Karpas-422 (cell line): ENCODE measurements at places on chromosomes 16 and 17.
A peak's percentile ranks its signal among the peaks of the same experiment; 100 is the strongest.

DNA sequence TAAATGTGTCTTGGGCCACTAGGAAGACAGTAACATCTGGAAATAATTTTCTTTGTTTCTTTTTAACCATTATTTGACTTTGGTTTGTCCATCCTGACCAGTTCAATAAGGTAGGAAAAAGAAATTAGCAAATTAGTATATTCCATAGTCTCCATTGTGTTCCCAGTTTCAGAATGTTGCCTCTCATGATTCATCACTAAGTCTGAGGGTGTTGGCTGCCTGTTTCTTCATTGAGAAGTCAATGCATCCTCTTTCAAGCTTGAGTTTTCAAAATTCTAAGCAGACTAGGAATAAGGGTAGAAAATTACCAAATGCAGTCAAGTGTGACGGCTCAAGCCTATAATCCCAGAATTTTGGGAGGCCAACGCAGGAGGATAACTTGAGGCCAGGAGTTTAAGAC lies 41.9 kb downstream of the ZFHX3 start:
- H3K27me3 ChIP-seq = no peaks in the 10 kb centered on the region
- H3K4me1 ChIP-seq = no peaks in the 10 kb centered on the region
- no peaks in the 10 kb centered on the region for H3K36me3 ChIP-seq
- no peak for DNase-seq

GRCh38 chr16:75818491-75818890 lies 92.2 kb upstream of the CPHXL start:
- peaks cover 23% of the 10 kb centered on the region for H3K4me1 ChIP-seq
- H3K4me3 ChIP-seq = no peak overlapping the region
- no peak for DNase-seq
- no peak overlapping the region for H3K27ac ChIP-seq
- no peaks in the 10 kb centered on the region for H3K36me3 ChIP-seq
- no peaks in the 10 kb centered on the region for H3K27me3 ChIP-seq

- peaks cover 17% of the 10 kb centered on the region for H3K4me1 ChIP-seq
- no peaks in the 10 kb centered on the region for H3K27me3 ChIP-seq
- H3K27ac ChIP-seq = peak overlapping the region; percentile 53; the same call in 1 of the 2 replicates
- no peak for DNase-seq
Observed at GRCh38 chr16:68236137-68236825, 354 bp upstream of the ESRP2 start.

DNA sequence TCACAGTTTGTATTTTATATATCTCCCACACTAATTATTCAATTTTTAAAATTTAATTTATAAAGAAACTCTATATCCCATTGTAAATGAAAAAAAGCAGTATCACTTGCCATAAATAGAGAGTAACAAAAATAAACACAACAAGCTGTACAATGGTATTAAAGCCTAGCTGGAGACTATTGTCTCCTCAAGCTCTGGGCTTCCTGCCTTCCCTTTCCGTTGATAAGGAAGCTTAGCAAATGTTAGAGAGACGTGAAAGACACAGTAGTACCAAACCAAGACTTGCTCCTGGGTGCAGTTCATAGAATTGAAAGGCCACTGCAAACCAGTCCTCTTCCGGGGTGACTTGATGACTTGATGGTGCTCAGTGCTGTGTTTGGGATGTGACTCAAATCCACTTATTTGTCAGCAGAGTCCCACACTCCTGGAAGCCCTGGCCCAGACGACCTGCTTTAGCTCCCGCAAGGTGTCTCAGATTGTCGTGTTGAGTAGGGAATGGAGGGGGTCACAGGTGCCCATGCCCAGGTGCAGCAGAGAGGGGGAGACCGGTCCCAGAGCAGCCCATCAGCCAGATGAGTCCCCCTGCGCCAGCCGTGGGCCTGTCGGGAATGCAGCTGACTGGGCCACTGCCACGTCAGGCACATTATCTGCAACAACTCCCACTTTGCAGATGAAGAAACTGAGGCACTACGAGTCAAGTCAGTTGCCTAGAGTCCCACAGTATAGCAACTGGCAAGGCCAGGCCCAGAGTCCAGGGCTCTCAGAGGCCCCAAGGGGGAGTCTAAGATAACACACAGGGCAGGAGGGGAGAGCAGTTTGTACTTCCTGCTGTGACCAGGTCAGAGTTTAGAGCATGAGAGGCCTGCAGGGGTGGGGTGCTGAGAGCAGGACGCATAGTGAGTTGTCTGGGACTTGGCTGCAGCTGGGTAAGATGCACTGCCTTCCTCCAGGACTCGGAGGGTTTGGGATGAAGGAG lies 40.5 kb downstream of the PSME3IP1 start:
- H3K27ac ChIP-seq = no peak overlapping the region
- H3K36me3 ChIP-seq = no peaks in the 10 kb centered on the region
- no peak for DNase-seq
- no peak overlapping the region for H3K4me3 ChIP-seq
- no peaks in the 10 kb centered on the region for H3K27me3 ChIP-seq
- H3K4me1 ChIP-seq = peaks cover 10% of the 10 kb centered on the region

DNA sequence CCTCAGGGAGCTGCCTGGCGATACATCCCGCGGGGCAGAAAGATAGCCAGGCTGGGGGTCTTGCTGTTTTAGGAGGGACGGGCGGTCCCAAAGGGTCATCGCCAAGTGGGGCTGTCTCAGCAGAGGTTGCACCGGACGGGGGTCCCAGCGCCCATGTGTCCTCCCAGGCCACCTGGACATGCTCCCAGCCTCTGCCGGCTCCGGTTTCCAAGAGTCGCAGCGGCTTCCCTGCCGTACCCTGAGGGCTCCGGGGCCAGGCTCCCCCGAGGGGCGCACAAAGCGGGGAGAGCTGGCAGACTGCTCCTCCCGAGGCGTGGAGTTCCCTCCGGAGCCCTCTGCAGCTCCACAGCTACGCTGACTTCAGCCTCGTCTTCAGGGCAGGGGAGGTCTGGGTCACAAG lies 1.2 kb downstream of the TRARG1 start:
- H3K27ac ChIP-seq = no peak overlapping the region
- peaks cover 6% of the 10 kb centered on the region for H3K4me1 ChIP-seq
- no peak for DNase-seq

DNA sequence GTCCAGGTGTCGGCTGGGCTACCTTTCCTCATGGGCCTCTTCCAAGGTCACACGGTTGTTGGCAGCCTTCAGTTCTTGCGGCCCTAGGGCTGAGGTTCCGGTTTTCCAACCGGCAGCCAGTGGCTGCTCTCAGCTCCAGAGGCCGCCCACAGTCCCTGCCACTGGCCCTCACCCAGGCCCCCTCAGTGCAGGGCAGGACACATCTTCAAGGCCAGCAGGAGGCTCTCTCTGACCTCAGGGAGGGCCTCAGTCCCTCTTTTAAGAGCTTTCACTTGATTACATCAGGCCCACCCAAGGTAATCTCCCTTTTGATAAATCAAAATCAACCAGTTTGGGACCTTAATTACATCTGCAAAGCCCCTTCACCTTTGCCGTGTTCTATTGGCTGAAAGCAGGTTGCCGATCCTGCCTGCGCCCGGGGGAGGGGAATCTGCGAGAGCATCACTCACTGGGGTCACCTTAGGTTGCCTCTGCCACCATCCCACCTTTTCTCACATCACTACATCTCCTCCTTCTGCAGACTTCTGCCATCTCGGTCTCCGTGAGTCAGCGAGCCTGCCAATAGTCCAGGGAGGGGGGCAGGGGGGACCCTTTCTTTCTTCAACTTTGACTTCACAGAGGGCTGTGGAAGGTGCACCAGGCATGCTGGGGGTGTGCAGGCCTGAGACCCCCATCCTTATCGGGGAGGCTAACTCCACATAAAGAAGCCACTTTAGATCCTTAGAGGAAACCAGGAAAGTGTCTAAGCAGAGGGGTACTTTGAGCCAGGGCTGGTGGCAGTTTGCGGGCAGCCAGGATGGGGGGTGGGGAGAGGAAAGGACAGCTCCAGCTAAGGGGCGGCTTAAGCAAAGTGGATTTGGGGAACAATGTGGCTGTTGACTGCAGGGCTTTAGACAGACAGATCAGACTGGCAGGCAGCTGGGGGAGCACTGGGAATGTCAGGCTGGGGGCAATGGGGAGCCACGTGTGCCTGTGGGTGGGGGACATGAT lies 28.8 kb upstream of the NXPH3 start:
- H3K36me3 ChIP-seq = no peaks in the 10 kb centered on the region
- DNase-seq = no peak
- H3K4me3 ChIP-seq = no peak overlapping the region
- H3K4me1 ChIP-seq = no peaks in the 10 kb centered on the region
- no peaks in the 10 kb centered on the region for H3K27me3 ChIP-seq

DNA sequence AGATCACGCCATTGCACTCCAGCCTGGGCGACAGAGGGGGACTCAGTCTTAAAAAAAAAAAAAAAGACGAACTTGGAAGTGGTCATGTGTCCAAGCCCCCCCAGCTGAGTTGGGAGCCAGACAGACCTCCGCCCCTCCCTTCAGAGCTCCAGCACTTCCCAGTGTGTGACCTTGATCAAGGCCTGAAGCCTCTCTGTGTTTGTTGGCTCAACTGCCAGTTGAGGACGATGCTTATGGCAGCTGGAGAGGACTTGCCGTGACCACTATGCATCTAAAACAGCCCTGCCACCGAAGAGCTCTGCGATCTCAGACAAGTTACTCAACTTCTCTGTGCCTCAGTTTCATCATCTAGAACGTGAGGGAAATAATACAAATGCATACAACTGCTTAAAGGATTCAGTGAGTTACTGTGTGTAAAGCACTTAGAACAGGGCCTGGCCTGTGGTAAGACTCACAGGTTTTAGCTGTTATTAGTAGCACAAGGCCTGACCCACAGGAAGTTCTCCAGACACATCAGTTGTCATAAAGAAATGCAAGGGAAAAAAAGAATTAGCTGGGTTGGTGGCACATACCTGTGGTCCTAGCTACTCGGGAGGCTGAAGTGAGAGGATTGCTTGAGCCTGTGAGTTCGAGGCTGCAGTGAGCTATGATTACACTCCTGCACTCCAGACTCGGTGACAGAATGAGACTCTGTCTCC lies 7.0 kb upstream of the IL27 start:
- H3K27ac ChIP-seq = no peak overlapping the region
- no peaks in the 10 kb centered on the region for H3K36me3 ChIP-seq
- no peak for DNase-seq
- H3K27me3 ChIP-seq = no peaks in the 10 kb centered on the region

- no peaks in the 10 kb centered on the region for H3K4me1 ChIP-seq
- H3K27ac ChIP-seq = no peak overlapping the region
- H3K36me3 ChIP-seq = no peaks in the 10 kb centered on the region
- H3K27me3 ChIP-seq = no peaks in the 10 kb centered on the region
- no peak overlapping the region for H3K4me3 ChIP-seq
- DNase-seq = peak; percentile 80
Observed at GRCh38 chr16:82639666-82640336, 13.0 kb downstream of the CDH13 start.

DNA sequence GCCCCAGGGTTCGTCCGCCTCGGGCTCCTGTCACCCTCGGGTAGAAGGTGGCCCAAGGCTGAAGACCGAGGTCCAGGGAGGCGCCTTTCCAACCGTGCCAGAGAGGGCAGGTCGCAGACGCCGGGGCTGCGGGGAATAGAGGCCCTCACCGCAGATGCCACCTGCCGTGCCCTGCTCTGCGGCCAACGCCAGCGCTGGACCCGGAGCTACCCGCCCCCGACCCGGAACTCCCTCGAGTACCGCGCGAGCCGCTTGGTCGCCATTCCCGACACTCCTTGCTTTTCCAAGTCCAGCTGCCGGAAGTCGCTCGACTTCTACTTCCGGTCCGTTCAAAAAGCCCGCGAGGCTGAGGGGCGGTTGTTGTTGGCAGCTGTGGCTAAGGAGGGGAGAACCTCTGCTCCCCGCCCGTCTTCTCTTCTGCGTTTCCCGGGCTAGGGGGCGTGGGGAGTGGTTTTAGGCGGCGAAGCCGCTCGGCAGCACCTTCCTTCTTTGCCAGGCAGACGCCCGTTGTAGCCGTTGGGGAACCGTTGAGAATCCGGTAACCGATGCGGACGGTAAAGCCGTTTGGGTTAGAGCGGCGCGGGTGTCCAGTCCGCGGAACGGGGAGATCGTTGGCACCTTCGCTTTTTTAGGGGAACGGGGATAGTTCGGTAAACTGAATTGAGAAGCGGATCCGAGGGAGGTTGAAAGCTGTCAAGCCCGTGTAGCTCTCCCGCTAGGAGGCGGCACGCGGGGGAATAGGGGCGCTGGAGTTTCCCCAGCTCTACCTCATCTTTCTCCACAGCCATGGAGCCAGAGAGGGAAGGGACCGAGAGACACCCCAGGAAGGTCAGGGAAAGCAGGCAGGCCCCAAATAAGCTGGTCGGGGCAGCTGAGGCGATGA lies at the start of the genes ERI2 and REXO5:
Gene ERI2, minus strand, starts transcription at position 305 of the 883 bp plus-strand sequence. Its CDS starts 42 bp downstream, at position 263.
Gene REXO5, plus strand, starts transcription at position 360 of the 883 bp plus-strand sequence. Its CDS starts 427 bp downstream, at position 787.
- H3K4me3 ChIP-seq = peak within 1 kb of the TSS; percentile 96
- peak; percentile 96 for DNase-seq
- peak within 1 kb of the TSS; percentile 86 for H3K27ac ChIP-seq
- H3K4me1 ChIP-seq = peaks cover 20% of the 10 kb centered on the region

DNA sequence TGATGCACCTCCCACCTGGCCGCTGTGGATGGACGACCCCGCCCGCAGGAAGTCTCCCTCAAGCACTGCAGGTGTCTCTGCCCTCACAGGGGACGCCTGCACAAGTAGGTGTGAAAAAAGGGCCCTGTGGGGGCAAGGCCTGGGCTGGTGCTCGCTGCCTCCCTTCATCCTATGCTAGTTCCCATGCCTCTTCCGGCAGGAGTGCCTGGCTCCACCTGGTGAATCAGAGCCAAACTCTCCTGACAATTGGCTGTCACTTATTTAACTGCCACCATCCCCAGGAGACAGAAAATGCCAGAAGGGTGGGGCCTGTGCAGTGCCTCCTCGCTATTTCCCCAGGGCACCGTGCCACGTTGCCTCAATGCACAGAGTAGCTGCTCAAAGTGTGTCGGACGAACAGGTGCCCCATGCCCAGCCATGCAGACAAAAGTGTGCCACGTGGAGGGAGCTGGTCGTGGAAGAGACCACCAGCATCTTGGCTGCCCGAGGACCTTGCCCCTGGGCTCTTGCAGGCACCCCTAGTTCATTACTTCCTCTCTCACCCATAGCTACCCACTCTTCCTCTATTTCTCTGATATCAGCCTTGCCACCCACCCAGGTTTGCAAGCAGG lies 170.7 kb downstream of the SEC14L1 start:
- peak; percentile 53 for DNase-seq
- H3K27ac ChIP-seq = no peak overlapping the region
- peaks cover 18% of the 10 kb centered on the region for H3K4me1 ChIP-seq
- no peak overlapping the region for H3K4me3 ChIP-seq

- no peaks in the 10 kb centered on the region for H3K36me3 ChIP-seq
- H3K27me3 ChIP-seq = no peaks in the 10 kb centered on the region
- H3K27ac ChIP-seq = no peak overlapping the region
- DNase-seq = no peak
Observed at GRCh38 chr16:64478252-64478906, 643.5 kb downstream of the CDH11 start.
